ENCODE measurements at places on chromosomes 12 and 14.
A peak's percentile ranks its signal among the peaks of the same experiment; 100 is the strongest.

DNA sequence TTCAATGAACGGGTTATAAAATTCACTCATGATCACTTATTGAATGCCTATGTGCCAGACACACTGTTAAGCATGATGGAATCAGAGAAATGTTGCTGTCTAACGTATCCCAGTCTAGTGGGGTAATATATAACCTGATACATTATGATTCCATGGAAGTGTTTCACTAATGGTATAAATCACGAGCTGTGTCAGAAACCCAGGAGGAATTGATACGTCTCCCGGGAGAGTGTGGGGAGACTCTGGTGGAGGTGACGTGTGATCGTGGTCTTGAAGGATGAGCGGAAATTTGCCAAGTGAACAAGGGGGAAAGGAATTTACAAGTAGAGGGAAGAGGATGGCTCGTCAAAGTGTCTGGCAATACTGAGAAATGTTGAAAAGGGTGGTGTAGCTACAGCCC lies 26.5 kb downstream of the MANSC1 start:
- DNase-seq = no peak

GRCh38 chr12:111313833-111314259 lies 55.0 kb downstream of the PHETA1 start:
- peak; percentile 88 for DNase-seq

DNA sequence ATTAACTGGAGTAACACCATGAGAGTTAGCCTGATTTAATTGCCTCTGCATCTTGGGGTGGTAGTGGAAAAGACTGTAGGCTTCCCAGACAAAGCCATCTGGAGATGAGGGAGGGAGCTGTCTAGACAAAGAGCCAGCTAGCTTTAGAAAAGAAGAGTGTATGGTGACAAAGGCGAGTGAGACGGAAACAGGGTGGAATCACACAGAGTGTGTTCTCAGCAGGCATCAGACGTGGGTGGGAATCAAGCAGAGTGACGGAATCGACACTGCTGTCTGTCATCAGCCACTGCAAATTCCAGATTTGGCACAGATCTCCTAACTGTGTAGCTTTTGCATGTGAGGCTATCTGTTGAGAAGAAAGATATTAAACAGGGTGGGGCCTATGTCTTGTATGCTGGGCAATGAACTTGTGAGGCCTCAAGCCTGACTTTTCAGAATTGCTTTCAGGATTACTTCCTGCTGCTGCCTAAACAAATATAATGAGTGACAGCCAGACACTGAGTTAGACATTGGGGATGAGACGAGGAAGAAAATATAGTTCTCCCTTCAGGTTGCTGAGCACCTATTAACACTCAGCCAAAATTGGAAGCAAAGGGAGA lies 236.5 kb upstream of the GRIP1 start:
- DNase-seq = no peak

DNA sequence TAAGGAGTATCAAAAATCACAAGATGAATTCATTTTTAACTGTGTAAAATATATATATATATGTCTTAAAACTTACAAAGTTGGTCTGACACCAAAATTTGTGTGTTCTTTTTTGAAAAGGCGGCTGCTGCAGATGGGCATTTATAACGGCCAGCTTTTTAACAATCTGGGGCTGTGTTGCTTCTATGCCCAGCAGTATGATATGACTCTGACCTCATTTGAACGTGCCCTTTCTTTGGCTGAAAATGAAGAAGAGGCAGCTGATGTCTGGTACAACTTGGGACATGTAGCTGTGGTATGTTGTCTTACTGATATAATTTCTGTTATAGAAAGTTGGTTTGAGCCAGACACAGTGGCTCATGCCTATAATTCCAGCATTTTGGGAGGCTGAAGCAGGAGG lies 47.0 kb downstream of the TTC8 start:
- DNase-seq = no peak

DNA sequence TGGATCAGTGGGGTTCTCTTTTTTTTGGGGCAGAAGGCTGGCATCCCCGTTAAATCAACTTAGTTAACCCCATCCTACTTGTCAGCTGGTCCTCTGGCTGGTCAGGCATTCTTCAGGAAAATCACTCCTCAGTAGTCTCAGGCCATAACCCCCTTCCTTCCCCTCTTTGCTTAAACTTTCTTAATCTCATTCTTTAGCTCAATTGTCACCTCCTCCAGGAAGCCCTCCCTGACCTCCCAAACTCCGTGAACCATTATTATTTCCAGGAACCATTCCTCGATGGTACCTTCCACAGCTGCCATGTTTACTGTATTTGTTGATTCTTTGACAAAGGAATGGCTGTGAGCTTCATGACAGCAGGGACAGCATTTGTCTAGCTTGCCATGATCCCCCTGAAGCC lies 72.5 kb upstream of the FBXO21 start:
- no peak for DNase-seq

- DNase-seq = peak; percentile 27
Measured at GRCh38 chr14:97978341-97978740, 1181.2 kb downstream of the VRK1 start.

DNA sequence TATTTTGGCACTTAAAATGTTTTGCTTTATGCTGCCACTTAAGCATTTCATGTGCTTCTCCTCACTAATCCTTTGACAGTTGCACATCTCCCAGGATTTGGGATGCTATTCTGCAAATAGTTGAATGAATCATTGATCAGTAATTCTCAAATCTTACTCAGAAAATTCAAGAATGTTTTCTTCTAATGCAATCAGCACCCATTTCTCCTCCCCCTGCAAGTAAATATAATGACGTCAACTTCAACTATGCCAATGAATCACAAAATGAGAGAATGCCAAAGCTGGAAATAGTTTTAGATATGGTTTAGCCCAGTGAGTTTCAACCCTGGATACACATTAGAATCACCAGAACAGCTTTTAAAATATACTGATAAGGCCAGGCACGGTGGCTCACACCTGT lies 2.1 kb upstream of the BLOC1S1 start:
- peak; percentile 72 for DNase-seq

GRCh38 chr14:92651758-92652406 lies 96.5 kb downstream of the LGMN start:
- DNase-seq = no peak

- DNase-seq = no peak
Measured at GRCh38 chr12:17456486-17456885, 633.5 kb downstream of the RERGL start.

DNA sequence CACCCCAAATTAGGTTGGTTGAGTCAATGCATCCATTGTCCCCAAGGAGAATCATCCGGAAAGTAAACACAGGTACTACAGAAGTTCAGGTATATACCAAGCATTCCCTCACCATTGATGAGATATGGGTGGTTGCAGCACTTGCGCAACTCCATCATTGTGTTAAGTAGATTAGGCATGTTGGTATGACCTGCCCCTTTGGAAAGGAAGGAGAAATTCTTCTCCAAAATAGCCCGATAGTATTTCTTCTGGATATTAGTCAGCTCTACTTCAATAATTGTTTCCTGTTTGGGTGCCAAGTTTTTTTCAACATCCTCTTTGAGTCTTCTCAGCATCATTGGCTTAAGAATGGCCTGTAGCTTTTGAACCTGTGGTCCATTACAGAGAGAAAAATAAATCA lies 21.3 kb upstream of the SUPT16H start:
- DNase-seq = no peak

DNA sequence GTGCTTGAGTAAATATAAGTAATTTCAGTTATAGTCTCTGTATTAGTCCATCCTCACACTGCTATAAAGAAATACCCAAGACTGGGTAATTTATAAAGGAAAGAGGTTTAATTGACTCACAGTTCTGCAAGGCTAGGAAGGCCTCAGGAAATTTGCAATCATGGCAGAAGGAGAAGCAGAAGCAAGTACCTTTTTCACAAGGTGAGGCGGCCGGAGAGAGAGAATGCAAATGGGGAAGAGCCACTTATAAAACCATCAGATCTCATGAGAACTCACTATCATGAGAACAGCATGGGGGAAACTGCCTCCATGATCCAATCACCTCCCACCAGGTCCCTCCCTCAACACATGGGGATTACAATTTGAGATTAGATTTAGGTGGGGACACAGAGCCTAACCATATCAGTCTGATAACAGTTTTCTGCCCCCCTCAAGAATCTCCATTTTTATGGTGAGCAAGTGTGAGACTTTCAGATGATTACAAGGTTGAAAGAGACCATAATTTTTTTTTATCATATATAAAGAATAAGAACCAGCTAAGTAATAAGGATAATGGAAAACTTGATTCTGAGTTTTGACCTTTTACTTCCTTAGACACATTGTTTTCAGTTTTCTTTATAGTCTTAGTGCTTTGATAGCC lies 35.6 kb downstream of the LEMD3 start:
- DNase-seq = no peak

GRCh38 chr12:41589878-41590277 lies 401.8 kb downstream of the PDZRN4 start:
- DNase-seq = no peak

DNA sequence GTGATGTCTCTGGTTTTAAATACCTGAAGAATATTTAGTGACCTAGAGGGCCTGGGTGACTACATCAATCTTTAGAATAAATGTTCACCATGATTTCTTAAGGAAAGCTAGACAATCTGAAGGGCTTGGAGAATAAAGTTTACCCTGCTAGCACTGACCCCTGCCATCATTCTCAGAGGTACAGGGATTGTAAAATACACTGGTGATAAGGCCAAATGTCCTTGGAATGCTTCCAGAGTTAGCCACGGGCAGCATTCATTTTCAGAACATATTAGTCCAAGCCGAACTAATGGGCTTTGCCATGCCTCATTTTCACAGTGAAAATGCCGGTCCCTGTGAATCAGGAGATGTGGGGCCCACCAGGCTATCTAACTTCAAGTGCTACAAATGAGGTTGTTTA lies 1381.7 kb upstream of the SEL1L start:
- no peak for DNase-seq

GRCh38 chr12:39912211-39912980 lies 193.5 kb downstream of the SLC2A13 start:
- no peak for DNase-seq

GRCh38 chr14:89443042-89443629 lies 26.1 kb upstream of the FOXN3 start:
- DNase-seq = peak; percentile 22
